ENCODE measurements at places on chromosomes 1 and 21.

DNA sequence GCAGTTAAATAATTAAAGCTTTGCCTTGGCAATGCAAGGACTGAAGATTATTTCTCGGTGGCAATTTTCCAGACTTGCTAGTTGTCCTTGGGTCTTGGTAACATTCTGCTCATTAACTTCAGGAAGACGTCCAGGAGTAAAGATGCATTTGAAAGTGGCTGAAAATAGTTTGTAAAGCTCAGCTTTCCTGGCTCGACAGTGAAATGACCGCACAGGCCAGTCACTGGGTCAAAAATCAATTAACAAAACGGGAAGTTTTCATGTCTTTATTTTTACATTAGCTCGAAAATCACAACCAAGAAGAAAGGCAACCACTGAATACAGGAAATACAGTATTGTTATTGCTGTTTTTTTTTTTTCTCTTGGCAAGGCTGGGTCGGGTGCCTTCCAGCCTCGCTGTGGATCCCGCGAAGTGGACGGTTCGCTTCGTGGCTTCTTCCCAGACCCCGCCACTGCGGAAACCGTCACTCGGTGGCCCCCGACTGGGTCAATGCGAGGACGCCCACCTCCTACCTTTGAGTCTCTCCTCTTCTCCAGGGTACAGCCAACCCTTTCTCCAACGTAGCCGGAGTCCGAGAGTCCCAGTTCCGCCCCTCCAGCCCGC lies 479 bp upstream of the SNX7 start:
- no peak for DNase-seq

GRCh38 chr1:4307468-4307845 lies 347.0 kb upstream of the AJAP1 start:
- DNase-seq: no peak

- no peak for DNase-seq
Observed at GRCh38 chr1:68049941-68050878, at the start of gene DIRAS3. DIRAS3 (minus strand) TSS chr1:68050627; CDS start chr1:68047297, 3,330 bp downstream.

- DNase-seq: no peak
Observed at GRCh38 chr21:45270306-45270821, 17.3 kb downstream of the POFUT2 start.

- DNase-seq: no peak
Observed at GRCh38 chr1:50667272-50667671, 244.0 kb upstream of the DMRTA2 start.

DNA sequence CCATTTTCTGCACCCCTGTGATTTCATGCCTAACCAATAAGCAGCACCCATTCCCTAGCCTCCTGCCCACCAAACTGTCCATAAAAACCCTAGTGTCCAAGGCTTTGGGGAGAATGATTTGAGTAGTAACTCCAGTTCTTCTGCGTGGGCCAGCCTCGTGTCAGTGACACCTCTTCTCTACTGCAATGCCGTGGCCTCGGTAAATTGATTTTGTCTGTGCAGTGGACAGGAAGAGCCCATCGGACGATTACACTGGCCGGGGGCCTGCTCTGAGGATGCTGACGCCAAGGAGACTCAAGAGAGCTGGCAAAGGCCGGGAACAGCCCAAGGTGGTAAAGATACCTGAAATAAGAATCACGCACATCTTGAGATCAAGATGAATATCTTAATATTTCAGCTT lies 29.3 kb downstream of the RSPH1 start:
- no peak for DNase-seq

All from activated CD4-positive, CD25-positive, alpha-beta regulatory T cell treated with anti-CD3 and anti-CD28 coated beads, Interleukin-2, amount 50 U/mL, for 16 hours (primary cell).